RPMI8226 (cell line): ENCODE measurements at places on chromosomes 13 and 19.
A peak's percentile ranks its signal among the peaks of the same experiment; 100 is the strongest.

- DNase-seq: no peak
Observed at GRCh38 chr13:95411428-95412040, 110.3 kb upstream of the ABCC4 start.

- no peak for DNase-seq
Observed at GRCh38 chr19:7885818-7886217, 2.5 kb upstream of the LRRC8E start.

DNA sequence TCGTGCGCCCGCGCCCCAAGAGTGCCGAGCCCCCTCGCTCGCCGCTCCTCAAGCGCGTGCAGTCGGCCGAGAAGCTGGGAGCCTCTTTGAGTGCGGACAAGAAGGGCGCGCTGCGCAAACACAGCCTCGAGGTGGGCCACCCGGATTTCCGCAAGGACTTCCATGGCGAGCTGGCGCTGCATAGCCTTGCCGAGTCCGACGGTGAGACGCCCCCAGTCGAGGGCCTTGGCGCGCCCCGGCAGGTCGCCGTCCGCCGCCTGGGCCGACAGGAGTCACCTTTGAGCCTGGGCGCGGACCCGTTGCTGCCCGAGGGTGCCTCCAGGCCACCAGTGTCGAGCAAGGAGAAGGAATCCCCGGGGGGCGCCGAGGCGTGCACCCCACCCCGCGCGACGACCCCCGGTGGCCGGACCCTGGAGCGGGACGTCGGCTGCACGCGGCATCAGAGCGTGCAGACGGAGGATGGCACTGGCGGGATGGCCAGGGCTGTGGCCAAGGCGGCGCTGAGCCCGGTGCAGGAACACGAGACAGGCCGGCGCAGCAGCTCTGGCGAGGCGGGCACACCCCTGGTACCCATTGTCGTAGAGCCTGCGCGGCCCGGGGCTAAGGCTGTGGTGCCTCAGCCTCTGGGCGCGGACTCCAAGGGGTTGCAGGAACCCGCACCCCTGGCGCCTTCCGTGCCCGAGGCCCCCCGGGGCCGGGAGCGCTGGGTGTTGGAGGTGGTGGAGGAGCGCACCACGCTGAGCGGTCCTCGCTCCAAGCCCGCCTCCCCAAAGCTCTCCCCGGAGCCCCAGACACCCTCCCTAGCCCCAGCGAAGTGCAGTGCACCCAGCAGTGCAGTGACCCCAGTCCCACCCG is 7.1 kb downstream of the DNASE2 start:
- DNase-seq: no peak

- no peak for DNase-seq
Observed at GRCh38 chr13:100338275-100338674, 249.4 kb downstream of the PCCA start.

- DNase-seq: no peak
Observed at GRCh38 chr13:25372284-25373081, 709 bp downstream of the ATP8A2 start.

GRCh38 chr19:47740866-47741519 is 4.4 kb upstream of the NOP53 start:
- no peak for DNase-seq

- no peak for DNase-seq
Observed at GRCh38 chr13:30859326-30859725, 46.7 kb upstream of the MEDAG start.

- DNase-seq: no peak
Observed at GRCh38 chr19:28290963-28291657, 921.8 kb downstream of the UQCRFS1 start.

GRCh38 chr13:45119469-45119990 is 780 bp upstream of the GTF2F2 start:
- DNase-seq: peak; percentile 3

DNA sequence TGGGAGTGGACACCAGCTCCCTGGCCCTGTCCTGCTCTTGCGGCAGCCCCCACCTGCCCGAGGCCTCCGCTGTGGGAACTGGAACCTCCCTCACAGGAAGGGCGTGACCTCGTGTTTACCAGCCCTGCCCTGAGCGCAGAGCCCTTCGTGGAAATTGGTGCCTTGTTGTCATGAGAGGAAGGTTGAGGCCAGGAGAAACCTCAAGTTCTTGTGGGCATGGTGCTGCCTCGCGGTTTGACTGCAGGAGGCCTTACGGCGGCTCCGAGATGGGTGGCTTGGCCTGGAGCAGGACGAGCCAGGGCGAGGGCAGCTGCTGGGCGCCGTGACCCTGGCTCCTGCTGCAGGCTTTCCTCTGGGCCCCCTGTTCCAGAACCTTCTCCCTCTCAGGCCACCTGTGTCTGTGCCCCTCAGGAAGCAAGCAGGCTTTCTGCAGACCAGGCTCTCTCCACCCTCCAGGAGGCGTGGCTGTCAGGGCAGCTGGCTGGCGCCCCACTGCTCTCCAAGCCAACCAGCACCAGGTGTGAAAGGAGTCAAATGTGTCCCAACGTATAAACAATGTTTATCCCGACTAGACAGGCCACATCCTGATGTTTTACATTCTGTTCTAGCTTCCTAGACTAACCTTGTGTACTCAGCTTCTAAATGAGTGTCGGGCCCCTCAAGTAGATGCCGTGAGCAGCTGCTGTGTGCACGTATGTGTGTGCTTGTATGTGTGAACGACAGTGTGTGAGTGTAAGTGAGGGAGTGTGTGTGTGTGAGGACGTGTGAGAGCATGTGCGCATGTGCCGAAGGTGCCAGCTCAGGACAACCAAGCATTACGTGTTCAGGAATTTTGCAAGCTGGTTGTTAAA is 10.4 kb upstream of the RASA3 start:
- peak; percentile 70 for DNase-seq

GRCh38 chr13:103833294-103833852 is 767.2 kb upstream of the SLC10A2 start:
- DNase-seq: no peak

DNA sequence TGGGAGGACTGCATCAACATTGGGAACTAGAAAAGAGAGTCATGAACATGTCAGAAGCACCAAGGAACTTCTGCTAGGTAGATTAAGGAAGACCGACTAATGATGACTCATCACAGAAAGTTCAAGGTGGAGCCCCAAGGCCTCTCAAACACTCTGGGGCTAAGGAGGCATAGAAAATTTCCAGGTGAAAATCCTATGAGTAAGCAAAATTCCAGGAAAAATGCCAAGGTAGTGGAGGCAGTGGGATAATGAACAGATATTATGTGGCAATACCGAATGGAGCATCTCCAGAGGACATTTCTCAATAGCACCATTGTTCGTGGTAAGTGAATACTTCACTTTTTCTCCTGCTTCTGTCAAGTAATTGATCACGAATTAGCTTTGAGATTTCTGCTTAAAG is 336.5 kb downstream of the MZT1 start:
- no peak for DNase-seq

- no peak for DNase-seq
Observed at GRCh38 chr13:67147342-67148133, 82.6 kb downstream of the PCDH9 start.

DNA sequence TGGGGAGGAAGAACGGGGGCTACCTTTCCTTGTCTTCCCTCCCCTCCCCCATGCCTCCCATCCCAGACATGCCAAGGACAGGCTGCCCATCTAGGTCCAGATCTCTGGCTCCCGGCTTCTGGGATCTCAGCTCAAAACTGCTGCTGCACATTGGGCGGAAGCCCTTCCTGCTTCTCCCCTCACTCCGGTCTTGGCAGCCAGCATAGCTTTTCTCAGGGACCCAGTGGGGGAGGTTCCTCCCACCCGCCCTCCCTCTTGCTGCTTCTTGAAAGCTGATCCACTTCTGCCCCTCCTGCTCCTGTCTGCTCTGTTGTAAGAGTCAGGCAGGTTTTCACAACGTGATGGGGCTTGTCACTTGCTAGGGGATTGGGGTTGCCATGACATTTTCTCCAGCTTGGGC is 21.7 kb upstream of the RNF17 start:
- no peak for DNase-seq

DNA sequence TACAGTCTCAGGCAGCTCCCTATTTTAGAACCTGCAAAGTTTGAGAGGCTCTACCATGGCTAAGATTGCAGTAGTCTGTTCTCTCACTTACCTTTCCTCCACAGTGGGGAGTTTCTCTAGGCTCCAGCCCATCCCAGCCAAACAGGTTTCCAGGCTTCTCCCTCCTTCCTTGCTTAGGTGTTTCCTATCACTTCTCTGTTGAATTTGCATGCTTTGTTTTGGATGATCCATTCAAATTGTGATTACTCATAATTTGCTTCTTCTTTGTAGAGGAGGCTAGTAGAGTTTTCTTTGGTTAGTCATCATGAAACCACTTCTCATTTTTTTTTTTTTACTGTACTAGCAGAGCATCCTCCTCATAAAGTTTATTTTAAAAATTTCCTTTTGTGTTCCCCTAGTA is 1242.2 kb upstream of the MIR17HG start:
- no peak for DNase-seq

DNA sequence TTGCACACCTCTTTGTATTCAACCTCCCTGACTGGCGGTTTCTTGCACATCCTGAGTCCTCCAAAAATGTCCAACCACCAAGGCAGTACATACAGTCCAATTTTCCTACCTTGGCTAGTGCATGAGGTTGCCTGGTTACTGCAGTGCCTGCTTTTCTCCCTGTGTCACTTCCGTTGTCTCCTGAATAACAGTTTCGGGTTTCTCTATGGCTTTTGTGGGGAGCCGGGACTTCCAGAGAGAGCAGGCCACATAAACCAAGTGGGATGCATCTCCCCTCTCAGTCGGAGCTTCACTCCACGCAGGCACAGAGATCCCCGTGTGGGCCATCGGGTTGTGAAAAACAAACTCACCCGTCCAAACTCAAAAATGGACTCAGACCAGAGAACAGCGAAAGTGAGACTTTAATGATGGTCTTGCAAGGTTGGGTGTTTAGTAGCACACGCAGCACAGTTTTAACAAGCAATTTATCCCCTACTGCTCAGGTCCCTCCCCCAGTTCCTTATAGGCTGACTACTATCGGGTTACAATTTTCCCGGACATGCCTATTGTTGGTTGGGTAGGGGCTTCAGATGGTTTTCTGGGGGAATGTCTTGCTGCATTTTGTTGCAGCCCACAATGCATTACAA is 173.1 kb downstream of the POU4F1 start:
- DNase-seq: no peak

- no peak for DNase-seq
Observed at GRCh38 chr13:80504453-80504852, 163.5 kb upstream of the SPRY2 start.

GRCh38 chr19:2096034-2096479 is at the start of gene MOB3A:
TSS of gene MOB3A (minus strand) at chr19:2096326. CDS start at chr19:2078560, 17,766 bp downstream.
- DNase-seq: peak; percentile 94

GRCh38 chr19:40231544-40232424 is 5.3 kb upstream of the CCNP start:
- no peak for DNase-seq

DNA sequence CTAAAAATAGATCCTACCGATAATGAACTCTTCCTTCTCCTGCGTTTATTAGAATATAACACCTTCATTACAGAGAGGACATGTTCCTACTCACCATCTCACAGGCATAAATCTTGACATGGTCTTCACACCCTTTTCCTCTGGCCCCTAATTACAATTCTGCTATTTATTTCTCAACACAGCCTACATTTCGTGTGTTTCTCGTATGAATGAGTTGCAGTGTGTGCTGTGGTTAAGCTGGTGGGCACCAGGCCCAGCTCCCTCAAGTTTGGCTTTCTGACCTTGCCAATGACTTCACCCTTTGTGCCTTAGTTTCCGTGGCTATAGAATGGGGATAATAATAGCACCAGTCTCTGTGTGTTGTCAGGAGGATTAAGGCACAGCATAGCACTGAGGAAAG is 12.3 kb upstream of the KATNAL1 start:
- no peak for DNase-seq

DNA sequence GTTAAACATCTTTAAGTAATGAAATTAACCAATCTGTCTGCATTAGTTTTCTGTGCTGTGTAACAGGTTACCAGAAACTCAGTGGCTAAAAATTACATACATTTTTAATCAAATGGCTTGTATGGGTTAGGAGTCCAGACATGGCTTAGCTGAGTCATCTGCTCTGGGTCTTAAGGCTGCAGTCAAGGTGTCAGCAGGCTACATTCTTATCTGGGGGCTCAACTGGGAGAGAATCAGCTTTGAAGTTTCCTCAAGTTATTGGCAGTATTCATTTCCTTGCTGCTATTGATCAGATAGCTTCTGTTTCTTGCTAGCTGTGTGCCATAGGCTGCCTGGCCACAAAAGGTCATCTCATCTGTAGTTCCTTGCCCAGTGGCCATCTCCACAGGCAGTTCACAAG is 1163.0 kb downstream of the DIAPH3 start:
- DNase-seq: no peak

GRCh38 chr19:47796785-47797184 is 7.6 kb downstream of the TPRX1 start:
- no peak for DNase-seq

- DNase-seq: no peak
Observed at GRCh38 chr13:80463673-80464352, 122.9 kb upstream of the SPRY2 start.

DNA sequence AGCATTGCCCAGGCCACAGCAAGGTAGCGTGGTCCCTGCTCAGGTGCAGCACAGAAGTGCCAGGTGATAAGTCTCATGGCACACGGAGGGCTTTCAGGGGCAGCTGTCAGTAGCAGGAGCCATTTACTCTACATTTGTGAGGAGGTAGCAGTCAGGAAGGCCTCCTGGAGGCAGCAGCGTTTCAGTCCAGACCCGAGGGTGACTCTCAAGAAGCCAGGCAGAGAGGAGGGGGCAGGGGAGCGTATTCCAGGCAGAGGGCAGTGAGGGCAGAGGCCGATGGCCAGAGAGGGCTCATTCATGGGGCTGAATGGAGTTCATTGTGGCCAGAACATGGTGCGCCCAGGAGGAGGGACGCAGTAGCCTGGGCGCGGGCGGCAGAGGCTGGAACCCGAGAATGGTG is 8.9 kb downstream of the PIAS4 start:
- no peak for DNase-seq

DNA sequence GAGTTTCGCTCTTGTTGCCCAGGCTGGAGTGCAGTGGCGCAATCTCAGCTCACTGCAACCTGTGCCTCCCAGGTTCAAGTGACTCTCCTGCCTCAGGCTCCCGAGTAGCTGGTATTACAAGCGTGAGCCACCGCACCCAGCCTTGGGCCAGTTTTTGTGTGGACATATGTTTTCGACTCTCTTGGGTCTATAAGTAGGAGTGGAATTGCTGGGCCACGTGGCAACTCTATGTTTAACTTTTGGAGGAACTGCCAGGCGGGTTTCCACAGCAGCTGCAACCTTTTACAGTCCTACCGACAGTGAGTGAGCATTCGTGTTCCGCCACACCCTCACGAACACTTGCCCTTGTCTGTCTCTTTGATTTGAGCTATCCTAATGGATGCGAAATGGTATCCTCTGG is 44.9 kb downstream of the BICRA start:
- DNase-seq: no peak

- no peak for DNase-seq
Observed at GRCh38 chr19:50383001-50383851, 921 bp upstream of the POLD1 start.

DNA sequence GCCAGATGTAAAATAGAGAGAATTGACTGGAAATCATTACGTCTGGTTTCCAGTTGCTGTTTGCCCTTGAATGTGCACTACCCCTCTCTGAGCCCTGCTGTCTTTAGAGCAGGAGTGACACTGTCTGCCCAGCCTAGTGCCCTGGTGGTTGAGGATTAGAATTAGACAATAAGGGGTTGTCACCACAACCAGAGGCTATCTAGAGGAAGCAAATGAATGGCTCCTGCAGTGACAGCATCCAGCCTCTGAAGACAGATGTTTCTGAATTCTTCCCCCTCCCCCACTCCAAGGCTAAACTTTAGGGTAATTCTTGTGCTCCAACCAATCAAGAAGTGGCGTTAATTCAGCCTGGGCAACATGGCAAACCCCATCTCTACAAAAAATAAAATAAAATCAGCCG is 2.0 kb downstream of the RAB8A start:
- peak; percentile 40 for DNase-seq

GRCh38 chr19:47725759-47726401 is 12.7 kb downstream of the EHD2 start:
- no peak for DNase-seq

- DNase-seq: no peak
Observed at GRCh38 chr19:7524992-7525739, 2.7 kb downstream of the MCOLN1 start.
